ENCODE measurements at places on chromosomes 5 and 9.

DNA sequence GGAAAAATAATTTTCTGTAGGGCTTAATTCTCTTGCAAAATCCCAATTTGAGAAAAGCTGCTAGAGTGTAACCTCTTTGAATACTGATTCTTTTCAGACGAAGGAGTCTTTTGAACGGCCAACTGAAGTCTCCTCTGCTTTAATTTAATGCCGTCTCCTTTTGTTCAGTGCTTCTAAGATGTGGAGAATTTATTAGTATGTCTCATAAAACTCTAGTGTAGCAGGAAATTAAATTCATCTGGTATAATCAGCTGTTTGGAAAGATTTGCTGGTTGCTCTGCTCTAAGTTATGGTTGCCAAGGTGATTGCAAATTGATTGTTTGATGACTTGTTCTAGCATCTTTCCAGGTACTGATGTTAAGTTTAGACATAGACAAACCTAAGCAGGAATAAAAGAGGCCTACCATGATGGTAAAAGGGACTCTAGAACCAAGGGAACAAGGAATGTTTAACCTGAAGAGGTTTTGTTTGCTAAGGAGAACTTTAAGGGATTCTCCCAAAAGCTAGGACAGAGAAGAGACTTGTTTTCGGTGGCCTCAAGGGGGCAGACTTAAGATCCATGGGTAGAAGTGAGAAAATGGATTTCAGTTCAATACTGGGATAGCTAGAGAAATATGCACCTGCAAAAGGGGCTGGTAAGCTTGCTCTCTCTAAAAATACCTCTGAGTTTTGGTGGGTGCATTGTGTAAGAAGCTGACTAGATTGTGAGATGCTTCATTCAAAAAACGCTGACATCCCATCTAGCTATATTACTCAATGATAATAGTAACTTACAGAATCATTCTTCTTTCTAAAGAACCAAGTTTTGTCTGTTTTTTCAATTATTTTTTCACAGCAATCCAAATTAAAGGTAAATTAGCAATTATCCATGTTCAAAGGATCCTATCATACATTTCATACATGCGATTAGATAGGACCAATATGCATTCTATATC is 5.7 kb upstream of the ADRB2 start:
- DNase-seq, result peak; percentile 14

DNA sequence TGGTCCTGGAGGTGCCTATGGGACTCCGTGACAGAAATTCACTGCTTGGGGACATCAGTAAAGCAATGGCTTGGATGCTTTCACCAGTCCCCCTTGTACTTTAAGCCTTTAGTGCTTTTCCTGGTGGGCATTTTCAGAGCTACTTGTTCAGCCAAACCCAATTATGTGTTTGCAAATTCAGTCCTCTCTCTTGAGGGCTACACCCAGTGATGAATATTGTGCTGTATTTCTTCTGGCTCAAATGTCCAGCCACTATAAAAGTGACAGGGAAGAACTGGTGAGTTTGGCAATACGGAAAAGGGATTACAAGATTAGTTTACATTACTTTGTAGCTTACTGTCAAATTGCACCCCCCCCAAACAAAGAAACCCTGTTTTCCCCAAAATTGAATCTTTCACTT is 4.5 kb downstream of the THBS4 start:
- no peak for DNase-seq

GRCh38 chr9:86638109-86638508 is 283.9 kb upstream of the TUT7 start:
- DNase-seq, result no peak

DNA sequence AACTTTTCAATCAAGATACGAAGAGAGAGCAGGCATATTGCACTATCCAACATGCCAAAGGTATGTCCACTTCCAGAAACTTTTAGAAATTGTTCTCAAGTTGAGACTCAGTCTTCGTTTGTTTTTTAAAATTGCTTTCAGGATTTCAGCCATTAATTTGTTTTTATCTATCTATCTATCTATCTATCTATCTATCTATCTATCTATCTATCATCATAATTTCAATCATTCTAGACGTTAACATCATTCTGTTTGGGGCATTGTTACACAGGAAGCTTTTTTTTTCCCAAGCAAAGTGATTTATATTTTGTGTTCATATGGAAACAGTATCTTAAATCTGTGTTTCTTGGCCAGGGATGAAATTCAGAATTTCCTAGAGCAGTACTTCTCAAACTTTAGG is 7.6 kb downstream of the ERAP2 start:
- DNase-seq, result no peak

DNA sequence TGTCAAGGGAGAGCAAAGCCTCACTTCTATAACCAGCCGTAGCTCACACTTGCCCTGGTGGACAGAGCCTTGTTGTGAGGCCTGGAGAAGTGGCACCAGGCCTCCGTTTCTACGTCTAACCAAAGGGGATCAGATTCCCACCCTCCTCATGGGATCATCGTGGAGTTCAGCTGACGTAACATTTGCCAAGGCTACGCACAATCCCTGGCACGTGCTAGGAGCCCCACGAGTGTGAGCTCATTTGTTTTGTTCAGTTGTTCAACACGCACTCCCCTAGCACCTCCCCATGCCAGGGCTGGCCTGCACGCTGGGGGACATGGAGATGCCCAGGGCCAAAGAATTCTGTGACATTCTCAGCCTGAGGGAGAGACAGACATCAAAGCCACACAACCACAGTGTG is 23.1 kb downstream of the ADGRD2 start:
- DNase-seq, result no peak

DNA sequence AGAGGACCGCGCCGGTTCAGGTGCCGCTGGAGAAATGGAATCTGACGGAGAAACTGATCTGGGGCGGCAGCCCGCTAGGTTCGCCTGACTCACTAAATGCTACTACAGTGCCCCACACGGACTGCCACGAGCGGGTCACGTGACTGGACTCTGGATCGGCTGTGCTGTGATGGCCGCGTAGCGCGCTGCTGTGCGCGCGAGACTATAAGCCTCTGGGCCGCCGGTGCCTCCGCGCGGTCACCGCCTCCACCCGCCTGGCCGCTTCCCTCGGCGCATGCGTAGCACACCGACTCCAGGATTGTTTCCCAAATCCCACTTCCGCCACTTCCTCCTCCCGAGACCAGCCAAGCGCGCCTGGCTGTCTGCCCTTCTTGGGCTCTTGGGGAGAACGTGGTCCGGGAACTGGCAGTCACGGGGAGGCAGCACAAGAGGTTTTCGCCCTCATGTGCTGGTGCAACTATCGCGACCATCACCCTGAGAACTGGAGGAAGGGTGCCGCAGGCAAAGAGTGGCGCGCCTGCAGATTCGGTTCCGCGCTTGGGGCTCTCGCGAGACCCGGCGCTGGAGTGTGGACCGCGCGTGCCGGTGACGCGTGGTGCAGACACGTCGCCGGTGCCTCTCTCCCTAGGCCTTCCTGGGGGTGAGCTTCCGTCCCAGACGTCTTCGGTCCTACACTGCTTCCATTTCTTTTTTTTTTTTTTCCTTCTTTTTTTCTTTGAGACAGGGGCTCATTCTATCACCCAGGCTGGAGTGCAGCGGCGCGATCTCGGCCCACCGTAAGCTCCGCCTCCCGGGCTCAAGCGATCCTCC is 35.8 kb upstream of the GLDC start:
- DNase-seq, result peak; percentile 95

DNA sequence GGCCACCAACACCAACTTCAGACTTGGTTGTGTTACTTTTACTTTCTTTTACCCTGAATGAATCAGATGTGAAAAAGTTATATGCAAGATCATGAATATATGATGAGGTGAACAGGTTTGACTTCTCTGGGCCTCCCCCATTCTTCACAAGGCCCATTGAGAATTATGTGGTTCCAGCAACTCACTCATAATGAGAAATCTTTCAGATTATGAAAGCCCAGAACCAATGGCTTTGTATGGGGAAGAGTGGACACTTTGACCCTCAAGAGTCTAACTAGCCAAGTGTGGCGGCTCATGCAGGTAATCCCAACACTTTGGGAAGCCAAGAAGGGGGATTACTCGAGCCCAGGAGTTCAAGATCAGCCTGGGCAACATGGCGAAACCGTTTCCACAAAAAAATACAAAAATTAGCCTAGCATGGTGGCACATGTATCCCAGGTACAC is 16.1 kb upstream of the LNPEP start:
- no peak for DNase-seq

DNA sequence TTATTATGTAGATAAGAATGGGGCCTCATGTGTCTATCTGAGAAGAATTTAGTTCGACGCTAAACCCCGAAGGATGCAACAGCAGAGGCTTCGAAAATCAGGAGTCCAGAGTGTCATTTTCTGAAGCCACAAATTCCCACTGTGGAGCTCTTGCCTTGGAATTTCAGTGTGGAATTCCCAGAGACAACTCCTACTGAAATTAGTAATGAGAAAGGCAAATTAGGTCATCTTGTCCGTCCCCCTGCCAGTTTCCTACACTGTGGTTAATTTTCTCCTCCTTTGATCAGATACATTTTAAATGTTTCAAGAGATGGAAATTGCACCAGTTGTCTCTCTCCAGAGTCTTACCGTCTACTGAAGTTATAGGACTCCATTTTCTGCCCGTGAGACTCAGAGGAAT is 633.6 kb downstream of the BNC2 start:
- no peak for DNase-seq

DNA sequence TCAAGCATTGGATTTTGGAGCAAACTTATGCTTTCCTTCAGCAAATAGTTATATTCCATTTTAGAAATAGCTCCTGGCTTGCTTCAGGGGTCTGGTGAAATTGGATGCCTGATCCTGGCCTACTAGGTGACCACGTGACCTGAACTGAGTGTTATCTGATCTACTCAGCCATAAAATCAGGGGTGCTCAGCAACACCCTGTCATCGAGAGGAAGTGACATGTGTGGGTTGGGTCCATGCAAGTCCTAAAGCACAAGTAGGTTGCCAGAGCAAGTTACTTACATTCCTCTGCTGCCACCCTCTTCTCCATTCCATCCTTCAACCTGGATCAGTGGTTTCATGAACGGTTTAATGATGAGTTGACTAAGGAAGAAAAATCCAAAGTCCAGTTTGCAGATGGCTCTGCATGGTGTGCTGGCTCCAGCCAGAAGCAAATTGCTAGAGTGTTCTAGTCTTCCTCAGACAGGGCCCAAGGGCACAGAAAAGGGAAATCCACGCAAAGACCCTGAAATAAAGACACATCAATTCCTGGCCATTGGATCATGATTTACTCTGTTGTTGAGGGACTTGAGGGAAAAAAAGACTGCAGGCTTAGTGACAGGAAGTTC is 2.8 kb upstream of the FAM193B start:
- no peak for DNase-seq
